ENCODE measurements at places on chromosomes 6 and 20.
A peak's percentile ranks its signal among the peaks of the same experiment; 100 is the strongest.

GRCh38 chr6:107539409-107539808 lies 49.5 kb downstream of the SOBP start:
- DNase-seq, result no peak

- no peak for DNase-seq
Observed at GRCh38 chr6:127225497-127225896, 41.2 kb upstream of the RNF146 start.

DNA sequence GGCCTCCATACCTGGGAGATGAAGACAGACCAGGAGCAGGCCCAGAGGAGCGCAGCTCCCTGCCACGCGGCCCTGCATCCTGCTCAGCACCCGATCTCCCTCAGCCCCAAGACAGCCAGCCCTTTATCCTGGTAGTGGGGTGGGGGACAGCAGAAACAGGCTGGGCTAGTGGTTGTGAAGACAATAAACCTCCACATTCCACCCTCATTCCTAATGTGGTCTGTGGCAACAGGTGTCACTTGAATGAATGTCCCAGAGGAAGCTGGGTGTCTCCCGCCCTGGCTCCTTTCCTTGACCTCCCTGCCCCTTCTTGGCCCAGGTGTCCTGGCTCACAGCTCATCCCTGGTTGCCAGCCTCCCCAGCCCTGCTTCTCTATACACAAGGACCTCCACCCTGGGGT lies at the start of gene C6orf15:
Gene C6orf15 (minus strand): TSS at position 98 of the 400 bp plus-strand sequence. CDS start 20 bp downstream, at position 78.
- no peak for DNase-seq

- DNase-seq, result no peak
Observed at GRCh38 chr20:37452236-37452635, 68.8 kb upstream of the NNAT start.

- DNase-seq, result no peak
Observed at GRCh38 chr6:114521926-114522325, 179.1 kb upstream of the HS3ST5 start.

DNA sequence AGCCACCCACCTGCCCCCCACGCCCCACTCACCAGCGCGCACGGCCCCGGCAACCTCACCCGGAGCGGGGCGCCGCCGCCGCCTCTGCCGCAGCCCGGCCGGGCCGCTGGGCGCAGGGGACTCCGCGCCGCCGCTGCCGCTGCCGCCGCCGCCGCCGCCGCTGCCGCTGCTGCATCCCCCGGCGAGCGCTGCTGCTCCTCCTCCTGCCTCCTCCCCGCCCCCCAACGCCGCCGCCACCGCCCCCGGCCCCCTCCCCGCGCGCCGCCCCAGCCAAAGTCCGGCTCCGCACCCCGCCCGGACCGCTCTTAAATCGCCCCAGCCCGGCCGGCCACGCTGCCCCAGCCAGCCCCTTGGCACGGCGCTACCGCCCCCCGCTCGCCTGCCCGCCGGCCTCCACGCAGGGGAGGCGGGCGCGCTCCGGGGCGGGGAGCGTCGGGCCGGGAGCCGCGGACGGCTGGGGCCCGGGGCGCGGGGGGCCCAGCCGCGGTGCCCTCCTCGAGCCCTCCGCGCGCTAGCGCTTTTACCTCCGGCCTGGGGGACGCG lies at the start of gene SULF2:
Gene SULF2 (minus strand): TSS at position 171 of the 543 bp plus-strand sequence. CDS start 28,118 bp downstream, outside the sequence.
- no peak for DNase-seq

GRCh38 chr6:100475554-100476320 lies 11.0 kb upstream of the SIM1 start:
- DNase-seq, result no peak

GRCh38 chr6:146990284-146990683 lies 213.9 kb upstream of the STXBP5 start:
- DNase-seq, result no peak

DNA sequence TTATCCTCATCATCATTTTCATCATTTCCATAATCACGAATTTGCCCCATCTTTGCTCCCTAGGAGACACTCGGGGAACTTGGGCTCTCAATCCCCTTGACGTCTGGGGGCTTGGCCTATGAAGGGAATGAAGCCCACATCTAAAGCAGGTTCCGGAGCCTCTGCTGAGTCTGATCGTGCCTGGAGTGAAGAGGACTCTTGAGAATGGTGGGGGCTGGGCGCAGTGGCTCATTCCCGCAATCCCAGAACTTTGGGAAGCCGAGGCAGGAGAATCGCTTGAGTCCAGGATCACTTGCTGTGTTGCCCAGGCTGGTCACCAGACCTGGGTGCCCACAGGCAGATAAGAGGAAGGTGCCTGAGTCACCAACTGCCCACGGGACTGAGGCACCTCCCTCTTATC lies 114.5 kb downstream of the SYCP2 start:
- DNase-seq, result no peak

DNA sequence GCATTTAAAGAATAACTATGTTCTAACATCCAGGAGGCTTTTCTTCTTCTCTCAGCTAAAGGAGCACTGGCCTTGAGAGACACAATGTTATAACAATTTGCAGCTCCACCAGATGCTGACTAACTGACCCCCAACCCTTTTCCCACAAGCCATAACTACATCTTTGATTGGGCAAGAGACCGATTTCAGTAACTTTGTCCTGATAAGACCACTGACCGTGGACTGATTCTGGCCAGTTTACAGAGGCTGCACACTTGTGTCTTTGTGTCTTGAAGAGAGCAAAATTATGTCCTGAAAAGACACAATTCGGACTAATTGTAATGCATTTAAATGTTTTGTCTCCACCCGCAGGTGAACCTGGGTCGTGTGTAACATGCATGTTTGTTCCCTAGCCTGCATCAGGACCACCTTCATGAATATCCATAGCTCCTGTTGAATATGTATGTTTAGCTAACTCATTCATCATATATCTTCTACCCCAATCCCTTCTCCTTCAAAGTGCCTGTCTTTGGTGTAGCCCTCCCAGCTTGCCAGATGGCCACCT lies 22.3 kb downstream of the ABRACL start:
- DNase-seq, result no peak

- no peak for DNase-seq
Observed at GRCh38 chr6:72286911-72287311, 335.0 kb upstream of the KCNQ5 start.

DNA sequence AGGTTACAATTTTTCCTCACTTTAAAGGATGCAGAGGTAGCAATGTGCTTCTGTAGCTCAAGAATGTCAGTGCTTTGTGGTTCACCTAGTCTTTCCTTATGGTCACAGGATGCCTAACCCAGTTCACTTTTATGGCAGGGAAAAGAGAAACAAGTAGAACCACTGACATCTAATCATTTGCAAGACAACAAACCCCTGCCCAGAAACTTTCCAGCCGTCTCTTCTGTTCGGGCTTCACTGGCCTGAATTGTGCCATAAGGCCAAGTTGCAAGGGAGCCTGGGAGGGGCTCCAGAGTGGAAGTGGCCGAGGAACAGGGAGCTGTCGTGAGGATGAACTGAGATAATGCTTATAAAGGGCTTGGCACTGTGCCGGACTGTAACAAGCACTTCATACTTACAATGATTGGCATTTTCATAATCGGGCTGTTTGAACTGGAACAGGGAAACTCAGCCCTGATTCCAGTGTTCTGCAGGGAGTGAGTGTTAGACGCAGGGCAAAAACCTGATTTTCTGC lies 212.6 kb downstream of the BCAS1 start:
- no peak for DNase-seq

DNA sequence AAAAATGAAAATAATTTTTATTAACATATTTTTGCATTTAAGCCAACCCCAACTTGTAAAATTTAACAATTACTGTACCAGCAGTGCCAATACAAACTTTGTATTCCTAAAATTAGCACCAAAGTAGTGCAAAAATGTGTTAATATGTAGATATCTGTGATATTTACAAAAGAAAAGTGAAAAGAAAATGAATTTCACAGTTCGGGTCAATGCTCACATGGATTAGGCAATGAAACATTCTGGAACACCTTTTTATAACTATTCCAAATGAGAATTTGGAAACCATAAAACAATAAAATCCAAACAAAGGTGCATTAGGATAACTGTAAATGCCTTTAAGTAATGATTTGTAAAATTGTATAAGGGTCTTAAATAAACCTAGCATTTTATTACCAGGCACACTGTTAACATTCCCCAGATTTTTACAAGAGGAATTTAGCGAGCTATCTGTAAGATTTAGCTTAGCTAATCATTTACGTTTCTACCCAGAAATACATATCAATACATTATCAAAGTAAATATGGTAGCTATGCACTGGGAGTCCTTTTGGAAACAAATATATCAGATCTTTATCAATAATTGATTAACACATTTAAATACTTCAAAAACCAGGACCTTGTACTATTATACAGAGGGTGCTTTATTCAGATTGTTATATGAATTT lies 112.2 kb downstream of the MTFR2 start:
- DNase-seq, result no peak

- DNase-seq, result no peak
Observed at GRCh38 chr6:170294298-170294730, 3.4 kb upstream of the DLL1 start.

DNA sequence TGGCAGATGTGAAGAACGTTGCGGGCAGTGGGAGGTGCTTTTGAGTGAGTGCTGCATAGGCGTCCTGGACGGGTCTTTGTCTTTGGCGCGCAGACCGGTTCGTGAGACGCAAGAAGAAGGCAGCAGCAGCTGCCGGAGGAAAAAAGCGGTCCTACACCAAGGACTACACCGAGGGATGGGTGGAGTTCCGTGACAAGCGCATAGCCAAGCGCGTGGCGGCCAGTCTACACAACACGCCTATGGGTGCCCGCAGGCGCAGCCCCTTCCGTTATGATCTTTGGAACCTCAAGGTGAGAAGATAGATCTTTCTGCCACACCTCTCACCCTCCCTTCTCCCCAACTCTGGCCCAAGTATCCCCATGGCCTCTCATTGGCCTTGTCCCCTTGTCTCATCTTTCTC lies 1.1 kb downstream of the ABT1 start:
- DNase-seq, result no peak

DNA sequence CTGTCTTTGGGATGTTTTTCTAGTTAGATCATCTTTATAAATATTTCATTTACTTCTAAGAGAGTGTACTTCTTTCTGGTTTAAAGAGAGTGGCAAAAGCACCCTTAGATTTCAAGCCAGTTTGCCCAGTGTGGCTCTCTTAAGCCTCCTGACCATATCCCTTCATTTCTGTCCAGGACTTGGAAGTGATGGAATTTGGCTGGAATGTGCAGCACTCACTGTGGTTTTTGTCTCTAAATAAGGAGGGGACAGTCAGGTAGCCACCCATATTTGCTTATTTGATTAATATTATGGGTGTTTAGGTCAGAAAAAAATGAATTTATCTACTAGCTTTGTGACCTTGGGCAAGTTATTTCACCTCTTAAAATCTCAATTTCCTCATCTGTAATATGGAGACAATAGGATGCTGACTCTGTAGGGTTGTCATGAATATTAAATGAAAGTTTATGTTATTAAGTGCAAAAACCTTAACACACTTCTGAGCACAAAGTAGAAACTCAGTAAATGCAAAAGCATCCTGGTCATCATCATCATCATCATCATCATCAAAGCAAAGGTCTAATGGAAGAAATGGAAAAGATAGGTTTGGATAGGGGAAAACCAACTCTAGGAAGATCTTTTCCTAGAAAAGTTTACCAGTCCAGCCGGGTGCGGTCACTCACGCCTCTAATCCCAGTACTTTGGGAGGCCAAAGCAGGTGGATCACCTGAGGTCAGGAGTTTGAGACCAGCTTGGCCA lies 3.1 kb downstream of the CRYBG1 start:
- DNase-seq, result no peak

DNA sequence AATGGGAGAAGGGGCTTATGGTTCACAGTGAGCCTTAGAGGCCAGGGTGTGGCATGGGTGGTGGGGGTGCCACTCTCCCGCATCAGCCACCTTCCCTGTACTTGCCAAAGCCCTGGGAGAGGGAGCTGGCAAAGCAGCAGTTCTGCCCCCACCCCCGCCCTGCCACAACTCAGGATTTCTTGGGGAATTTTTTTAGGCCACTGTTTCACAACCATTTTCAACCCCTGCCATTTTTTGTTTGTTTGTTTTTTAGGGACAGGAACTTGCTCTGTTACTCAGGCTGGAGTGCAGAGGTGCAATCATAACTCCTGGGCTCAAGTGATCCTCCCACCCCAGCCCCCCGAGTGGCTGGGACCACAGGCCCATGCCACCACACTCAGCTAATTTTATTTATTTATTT lies 22.4 kb upstream of the TM9SF4 start:
- DNase-seq, result no peak

GRCh38 chr6:26286168-26286877 lies 78.7 kb upstream of the BTN3A2 start:
- peak; percentile 74 for DNase-seq

GRCh38 chr20:9759392-9759791 lies 79.5 kb downstream of the PAK5 start:
- DNase-seq, result no peak

- no peak for DNase-seq
Observed at GRCh38 chr6:150297327-150298029, 71.3 kb upstream of the IYD start.

- no peak for DNase-seq
Observed at GRCh38 chr6:143087856-143088255, 27.2 kb downstream of the AIG1 start.

DNA sequence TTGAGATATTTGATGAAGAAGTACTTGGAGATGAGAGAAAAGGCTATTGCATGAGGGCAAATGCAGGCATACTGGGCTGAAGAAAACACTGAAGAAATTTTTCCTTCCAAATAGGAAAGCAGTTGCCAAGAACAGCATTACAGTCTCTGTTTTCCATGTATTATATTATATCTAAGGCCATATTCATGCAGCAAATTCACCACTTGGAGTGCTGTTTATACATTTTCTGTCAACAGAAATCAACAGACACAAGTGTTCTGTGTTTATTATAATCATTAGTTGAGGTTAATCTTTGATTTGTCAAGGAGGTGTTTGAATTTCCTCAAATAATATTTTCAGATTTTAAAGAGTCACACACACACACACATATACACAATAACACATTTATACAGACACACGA lies 268.8 kb upstream of the PLCB4 start:
- DNase-seq, result no peak

DNA sequence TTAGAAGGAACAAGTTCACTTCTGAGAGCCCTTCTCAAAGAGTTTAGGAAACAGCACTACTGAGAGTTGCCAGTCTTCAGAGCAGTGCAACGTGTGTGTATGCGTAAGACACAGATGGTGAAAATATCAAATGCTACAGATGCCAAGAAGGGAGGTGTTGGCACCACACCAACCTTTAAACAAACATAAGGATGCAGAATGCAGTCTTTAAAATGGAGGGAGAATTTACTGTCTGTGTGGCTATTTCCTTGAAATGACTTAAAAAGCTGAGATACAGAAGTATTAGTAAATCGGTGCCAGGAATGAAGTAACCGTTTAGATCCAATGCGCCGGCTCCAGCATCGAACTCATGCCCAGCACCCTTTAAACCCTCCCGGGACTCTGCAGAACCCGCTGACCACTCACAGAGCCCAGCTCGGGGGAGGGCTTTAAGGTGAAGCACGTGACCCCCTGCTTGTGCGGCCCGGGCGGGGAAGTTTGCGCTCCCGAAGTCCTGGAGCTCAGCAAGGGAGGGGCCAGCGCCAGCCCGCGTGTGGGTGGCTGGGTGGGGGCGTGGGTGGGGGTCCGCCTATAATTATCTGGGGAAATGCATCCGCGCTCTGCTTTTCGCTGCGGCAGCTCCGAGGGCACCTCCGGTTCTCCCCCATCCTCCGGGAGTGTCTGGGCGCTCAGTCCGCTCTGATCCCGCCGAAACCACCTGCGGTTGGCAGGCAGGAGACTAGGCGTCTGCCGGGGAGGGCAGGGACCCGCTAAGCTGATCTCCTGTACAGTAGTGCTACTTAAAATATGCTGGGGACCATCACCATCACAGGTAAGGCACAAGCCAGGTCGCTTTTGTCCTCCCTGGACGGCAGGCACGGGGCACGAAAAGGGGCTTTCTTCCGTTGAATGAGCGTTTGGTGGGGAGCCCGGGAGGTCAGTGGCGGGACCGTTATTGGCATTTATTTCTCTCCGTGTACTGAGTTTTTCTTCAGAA lies 66.0 kb downstream of the ZBTB2 start:
- DNase-seq, result no peak

- DNase-seq, result no peak
Observed at GRCh38 chr20:23334111-23334510, 16.5 kb upstream of the NXT1 start.

Data from T-cell (primary cell).